ENCODE measurements at places on chromosomes 3 and 15.

GRCh38 chr3:29693863-29694262 lies 413.0 kb downstream of the RBMS3 start:
- peak; percentile 97 for DNase-seq

DNA sequence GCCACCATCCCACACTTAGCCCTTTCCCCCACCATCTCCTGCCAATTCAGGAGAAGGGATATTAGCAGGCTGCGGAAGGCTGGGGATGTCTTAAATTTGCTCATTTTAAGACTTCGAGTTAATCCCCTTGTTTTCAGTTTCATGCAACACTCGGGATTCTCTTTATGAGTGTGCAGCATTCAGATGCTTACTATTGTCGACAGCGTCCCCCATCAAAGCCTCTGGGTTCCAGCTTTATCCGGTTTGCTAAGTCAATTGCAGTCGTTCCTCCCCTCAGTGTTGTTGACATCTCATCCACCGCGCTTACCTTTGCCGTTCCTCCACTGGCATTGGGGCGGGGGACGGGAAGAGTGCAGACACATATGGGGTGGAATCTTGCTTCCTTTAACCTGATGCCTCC lies 220.2 kb downstream of the VPS13C start:
- DNase-seq = no peak

DNA sequence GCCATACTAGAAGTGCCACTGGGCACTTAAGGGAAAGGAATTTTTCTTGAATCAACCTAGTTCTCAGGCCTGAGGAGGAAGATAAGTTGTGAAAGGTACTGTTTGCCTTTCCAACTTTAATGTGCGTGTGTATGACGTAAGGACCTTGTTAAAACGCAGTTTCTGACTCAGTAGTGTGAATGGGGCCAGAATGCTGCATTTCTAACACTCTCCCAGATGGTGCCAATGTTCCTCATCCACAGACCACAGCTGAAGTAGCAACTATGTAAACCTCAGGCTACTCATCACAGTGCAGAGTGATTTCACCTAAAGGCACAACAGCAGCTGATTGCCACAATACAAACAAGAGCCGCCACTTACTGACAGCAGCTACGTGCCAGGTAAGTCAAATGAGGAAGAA lies 103.6 kb downstream of the OTOL1 start:
- no peak for DNase-seq

- DNase-seq = no peak
These were observed 57.8 kb upstream of the SMAD6 start for GRCh38 chr15:66644000-66644787.

DNA sequence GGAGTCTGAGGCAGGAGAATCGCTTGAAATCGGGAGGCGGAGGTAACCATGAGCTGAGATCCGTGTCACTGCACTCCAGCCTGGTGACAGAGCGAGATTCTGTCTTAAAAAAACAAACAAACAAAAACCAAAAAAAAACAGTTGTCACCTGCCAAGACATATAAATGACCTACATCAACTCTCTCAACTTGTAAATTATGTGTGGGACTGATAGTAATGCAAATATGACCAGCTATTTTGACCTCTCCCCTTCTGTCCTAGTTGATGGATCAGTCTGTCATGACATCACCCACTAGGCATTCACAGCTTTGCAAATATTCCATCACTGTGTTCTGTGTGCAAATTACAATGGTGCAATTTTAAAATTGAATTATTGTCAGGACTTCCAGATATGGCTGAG lies 175.4 kb downstream of the EBLN2 start:
- DNase-seq = no peak

DNA sequence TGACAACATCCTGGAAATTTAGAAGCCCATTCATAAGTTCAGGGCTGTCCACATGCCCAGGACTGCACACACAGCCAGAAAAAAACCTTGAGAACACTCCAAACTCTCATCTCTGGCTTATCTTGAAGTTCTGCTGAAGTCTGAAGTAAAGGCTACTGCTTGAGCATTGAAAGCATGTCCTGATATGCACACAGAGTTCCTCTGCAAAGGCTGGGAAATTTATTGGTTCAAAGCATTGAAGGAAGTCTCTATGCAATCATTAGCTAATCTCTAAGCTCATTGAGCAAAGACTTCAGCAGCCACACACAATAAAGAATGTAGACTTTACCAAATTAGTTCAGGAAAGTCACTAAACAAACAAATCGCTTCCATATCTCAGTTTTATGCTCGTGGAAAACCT lies 162.0 kb upstream of the STT3B start:
- peak; percentile 36 for DNase-seq

DNA sequence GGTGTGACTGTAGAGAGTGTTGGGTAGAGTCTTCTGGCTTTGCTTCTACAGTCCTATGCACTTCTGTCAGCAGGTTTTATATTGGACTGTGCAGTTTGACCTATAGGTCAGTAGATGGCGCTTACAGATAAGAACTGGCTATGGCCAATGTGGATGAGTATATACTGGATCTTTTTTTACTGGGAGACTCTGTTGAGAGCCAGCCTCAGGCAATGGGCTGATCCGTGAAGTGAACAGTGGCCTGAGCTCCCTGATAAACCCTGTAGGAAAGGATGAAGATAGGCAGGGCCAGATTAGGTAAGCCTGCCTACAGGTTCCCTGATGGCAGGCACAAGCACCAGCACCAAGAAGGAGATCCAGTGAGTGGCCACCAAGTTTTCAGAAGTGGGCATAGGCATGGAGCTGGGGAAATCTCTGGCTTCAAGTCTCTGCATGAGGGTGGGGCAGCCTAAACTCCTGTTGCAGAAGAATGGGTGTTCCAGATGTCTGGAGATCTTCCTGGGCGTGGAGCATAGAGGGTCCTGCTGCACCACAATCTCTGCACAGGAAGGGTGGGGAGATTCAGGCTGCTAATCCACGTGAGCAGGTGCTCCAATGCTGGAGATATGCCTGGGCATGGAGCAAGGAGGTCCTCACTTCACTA lies 326.0 kb upstream of the SGO1 start:
- peak; percentile 80 for DNase-seq

DNA sequence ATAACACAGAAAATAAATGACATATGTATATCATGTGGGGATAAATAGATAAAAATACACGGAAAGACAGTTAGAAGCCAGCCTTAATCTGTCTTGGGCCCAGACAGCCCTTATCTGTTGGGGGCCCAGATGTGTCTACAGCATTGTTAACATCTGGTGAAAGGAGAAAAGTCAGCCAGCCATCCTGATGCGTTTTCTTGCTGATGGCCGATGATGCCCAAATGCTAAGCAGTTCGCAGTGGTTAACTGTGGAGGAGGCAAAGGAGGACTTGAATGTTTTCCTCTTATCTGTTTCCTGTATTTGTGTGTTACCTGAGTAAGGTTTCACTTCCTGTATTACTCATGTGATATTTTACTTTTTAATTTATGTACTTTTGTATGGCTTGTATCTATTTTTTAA lies 46.2 kb downstream of the NOX5 start:
- no peak for DNase-seq

- no peak for DNase-seq
These were observed 2.2 kb downstream of the ZNF592 start for GRCh38 chr15:84750583-84751092.

- no peak for DNase-seq
These were observed 383.7 kb downstream of the MFSD1 start for GRCh38 chr3:159185443-159186050.

- DNase-seq = no peak
These were observed 1.8 kb downstream of the ARRDC4 start for GRCh38 chr15:97962263-97962662.

- peak; percentile 59 for DNase-seq
These were observed 193.4 kb upstream of the UBE2E1 start for GRCh38 chr3:23612296-23612891.

All from fibroblast of the aortic adventitia (primary cell).